Calu3 (cell line): ENCODE measurements at places on chromosomes 12 and 14. TPM values are rescaled to one million over a fixed set of nuclear protein-coding genes. Genes with fewer than 3 reads are reported as not detected.

The NR2C1 gene
- total RNA-seq, result 43.9 and 50.3 TPM in 2 replicates

The CFAP251 gene
- 3.8 and 5.0 TPM in 2 replicates for total RNA-seq

The RPGRIP1 gene
- not detected in 2 replicates for total RNA-seq

DNA sequence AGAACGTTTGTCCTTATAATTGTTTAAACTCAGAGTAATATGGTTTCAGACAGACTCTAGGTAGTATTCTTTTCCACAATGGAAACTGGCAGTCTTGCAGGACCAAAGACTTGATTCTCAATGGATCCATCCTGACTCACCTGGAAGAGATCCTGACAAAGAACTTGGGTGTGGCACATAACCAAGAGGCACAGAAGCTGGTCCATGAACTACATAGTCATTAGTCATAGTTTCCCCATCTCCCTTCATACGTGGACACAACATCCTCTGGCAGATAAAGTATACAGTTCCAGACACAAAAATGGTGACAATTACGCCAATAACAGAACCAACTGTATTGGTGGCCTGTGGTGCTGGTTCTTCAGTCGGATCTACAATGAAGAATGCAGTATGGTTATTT is 55.8 kb downstream of the BCL2L14 start:
- no peak for DNase-seq

The C14orf132 gene
- total RNA-seq, result 1.3 and 2.6 TPM in 2 replicates

DNA sequence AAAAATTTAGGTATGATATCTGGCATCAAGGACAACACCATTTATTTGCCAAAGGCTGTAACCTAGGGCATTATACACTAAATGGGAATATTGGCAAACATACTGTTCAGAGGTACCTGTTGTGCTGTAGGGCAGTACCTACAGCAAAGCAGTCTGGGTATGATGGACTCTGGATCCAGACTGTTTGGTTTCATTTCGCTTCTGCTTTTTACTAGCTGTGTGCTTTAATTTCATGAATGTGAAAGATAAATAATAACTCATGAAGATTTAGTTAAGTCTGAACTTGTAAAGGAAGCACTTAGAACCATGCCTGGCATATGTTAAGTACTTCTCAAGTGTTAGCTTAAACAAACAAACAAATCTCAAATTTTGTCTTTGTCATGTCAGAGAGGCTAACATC is 17.7 kb upstream of the SLC38A2 start:
- no peak for DNase-seq

The RPS26 gene
- 50.6 and 50.7 TPM in 2 replicates for total RNA-seq

DNA sequence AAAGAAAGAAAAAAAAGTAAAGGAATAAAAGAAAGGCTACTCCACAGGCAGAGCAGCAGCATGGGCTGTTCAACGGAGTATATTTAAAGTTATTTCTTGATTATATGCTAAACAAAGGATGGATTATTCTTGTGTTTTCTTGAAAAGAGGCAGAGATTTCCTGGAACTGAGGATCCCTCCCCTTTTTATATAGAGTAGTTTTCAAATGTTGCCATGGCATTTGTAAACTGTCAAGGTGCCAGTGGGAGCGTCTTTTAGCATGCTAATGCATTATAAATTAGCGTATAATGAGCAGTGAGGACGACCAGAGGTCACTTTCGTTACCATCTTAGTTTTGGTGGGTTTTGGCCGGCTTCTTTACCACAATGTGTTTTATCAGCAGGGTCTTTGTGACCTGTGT is 383.0 kb downstream of the PCNX1 start:
- no peak for DNase-seq

DNA sequence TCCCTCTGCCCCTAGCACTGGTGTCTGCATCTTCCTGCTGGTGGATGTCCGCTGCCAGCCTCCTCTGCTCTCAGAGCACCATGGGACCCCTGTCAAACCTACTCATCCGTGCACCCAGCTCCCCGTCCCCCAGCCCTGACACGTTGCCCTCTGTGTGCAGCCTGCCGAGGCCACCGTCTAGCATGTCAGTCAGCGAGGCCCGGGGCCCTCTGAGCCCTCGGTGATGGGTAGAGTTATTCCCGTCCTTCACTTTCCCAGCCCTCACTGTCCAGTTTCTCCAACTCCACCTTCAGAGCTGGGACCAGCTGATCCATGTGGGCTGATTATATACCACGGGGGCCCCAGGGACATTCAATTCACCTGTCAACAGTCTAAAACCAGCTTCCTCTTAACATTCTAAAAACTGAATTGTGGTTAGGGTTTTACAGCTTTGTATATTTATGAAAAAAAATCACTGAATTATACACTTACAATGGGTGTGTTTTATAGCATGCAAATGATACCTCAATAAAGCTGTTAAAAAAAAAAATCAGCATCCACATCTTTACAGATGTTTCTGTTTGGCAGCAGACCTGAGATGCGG is 61.3 kb downstream of the CCDC88C start:
- DNase-seq, result no peak

DNA sequence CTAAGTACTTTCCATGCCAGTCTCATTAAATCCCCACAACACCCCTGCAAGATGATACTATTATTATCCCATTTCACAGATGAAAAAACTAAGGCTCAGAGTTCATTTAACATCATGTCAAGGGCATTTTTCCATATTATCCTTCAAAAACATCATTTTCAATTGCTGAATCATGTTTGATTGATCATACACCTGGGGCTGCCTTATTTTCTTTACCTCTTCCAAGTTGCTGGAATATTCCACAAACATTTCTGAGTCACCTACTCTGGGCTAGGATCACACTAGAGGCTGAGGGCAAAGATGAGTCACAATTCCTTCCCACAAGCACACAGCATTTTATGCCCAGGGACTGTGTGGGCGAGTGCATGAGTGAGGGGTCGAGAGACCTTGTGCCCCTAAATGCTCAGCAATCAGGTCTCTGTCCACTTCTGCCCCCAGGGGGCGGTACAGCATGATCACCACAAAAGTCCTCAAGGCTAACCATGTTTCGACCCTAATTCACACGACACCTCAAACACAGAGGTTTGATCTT is 14.1 kb upstream of the TMEM119 start:
- peak; percentile 39 for DNase-seq

GRCh38 chr14:96098309-96098998 is 59.3 kb downstream of the C14orf132 start:
- peak; percentile 72 for DNase-seq
